ENCODE measurements at places on chromosomes 3 and 15.
A peak's percentile ranks its signal among the peaks of the same experiment; 100 is the strongest.

GRCh38 chr15:45635191-45635638 lies 386 bp downstream of the SQOR start:
- DNase-seq: peak; percentile 71

GRCh38 chr15:31517711-31518110 lies 191.1 kb downstream of the KLF13 start:
- no peak for DNase-seq

DNA sequence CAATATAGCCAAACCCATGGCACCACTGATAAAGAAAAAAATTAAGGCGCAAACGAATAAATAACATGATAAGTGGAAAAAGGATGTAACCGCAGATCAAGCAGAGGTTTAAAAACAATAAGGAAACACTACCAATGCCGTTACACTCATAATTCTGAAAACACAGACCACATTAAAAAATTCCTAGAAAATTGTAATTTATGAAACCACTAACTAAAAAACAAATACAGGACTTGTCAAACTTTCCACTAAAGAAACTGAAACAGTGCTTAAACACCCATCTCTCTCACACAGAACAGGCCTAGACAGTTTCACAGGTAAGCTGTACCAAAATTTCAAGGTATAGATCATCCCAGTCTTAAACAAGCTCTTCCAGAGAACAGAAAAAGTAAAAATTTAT lies 28.4 kb downstream of the PCSK6 start:
- DNase-seq: no peak

GRCh38 chr3:54755756-54756155 lies 172.1 kb downstream of the LRTM1 start:
- DNase-seq: no peak

GRCh38 chr3:55651011-55651410 lies 163.9 kb upstream of the WNT5A start:
- no peak for DNase-seq

GRCh38 chr3:195542316-195542697 lies 818 bp downstream of the PPP1R2 start:
- DNase-seq: no peak

DNA sequence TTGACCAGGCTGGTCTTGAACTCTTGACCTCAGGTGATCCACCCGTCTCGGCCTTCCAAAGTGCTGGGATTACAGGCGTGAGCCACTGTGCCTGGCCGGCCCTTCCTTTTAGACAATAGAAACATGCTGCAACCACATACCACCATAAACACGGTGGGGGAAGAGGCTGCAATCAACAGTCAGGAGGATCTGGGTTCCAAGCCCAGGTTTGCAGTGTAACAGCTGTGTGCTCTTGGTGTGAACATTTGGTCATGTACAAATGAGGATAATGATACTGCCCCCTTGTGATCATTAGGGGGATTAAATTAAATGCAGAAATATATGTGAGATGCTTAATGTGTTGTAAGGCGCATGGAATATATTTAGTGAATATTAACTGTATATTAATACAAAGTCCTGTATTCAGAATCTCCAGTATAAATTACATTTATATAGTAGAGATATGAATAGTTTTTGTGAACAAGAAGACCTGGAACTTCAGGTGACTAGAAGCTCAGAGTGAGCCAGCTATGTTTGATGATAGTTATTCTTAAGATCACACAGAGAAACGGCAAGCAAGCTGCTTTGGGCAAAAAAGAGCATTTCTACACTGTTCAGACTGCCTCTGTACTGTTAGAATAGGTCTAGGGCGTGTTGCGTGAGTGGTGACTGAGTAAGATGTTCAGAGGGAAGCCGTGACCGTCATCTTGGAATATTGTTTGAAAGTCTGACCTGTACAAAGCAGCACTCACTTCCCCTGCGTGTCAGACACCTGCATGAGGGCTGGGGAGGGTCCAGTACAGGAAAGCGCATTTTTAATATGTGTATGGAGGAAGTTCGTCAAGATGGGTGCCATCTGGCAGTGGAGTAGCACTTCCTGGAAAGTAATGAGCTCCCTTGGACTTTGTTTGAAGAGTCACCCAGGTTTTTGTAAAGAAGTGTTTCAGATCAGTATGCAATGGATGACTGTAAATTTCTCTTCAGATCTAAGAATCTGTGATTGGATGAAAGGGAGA lies 125.8 kb downstream of the PGPEP1L start:
- DNase-seq: no peak

DNA sequence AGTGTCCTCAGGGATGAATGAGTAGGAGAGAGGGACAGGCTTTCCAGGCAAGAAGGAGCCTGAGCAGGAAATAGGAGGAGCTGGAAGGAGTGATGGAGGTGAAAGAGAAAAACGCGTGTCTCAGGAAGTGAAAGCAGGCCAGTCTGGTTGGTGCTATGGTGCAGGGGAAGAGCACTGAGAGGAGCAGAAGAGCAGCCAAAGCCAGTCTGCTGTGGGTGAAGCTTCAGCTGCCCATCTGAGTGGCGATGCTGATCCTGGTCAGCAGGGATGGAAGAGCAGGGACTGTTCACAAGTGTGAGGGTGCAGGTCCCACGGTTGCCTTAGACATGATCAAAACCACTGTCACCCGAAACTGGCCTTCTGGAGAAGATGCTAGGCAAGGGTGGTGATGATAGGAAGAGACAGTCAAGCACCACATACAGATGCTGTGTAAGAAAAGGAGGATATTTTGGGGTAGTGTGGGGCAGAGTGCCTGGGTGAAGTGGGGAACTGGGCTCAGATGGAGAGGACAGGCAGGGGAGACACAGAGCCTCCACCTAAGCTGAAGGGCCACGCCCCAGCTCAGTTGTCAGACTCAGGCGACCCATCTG lies 5.5 kb upstream of the KY start:
- no peak for DNase-seq
